ENCODE measurements at places on chromosomes 13 and 19.

DNA sequence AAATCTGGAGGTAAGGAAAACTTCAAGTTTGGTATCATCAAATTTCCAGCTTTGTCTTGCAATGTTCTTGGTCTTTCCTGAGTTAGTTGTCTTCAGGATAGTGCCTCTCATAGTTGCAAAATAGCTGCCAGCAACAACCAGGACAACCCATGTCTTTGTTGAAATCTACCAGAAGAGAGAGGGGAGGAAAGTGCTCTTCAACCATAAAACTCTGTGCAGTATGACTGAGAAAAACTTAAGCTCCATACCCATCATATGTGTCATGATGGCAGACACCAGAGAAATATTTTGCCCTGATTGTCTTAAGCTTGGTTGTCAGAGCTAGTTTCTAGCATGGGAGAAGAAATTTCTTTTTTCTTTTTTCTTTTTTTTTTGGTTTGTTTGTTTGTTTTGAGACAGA is 103.3 kb downstream of the SPRY2 start:
- H3K36me3 ChIP-seq = no peaks in the 10 kb centered on the region
- H3K4me3 ChIP-seq = no peak overlapping the region
- H3K27ac ChIP-seq = no peak overlapping the region

DNA sequence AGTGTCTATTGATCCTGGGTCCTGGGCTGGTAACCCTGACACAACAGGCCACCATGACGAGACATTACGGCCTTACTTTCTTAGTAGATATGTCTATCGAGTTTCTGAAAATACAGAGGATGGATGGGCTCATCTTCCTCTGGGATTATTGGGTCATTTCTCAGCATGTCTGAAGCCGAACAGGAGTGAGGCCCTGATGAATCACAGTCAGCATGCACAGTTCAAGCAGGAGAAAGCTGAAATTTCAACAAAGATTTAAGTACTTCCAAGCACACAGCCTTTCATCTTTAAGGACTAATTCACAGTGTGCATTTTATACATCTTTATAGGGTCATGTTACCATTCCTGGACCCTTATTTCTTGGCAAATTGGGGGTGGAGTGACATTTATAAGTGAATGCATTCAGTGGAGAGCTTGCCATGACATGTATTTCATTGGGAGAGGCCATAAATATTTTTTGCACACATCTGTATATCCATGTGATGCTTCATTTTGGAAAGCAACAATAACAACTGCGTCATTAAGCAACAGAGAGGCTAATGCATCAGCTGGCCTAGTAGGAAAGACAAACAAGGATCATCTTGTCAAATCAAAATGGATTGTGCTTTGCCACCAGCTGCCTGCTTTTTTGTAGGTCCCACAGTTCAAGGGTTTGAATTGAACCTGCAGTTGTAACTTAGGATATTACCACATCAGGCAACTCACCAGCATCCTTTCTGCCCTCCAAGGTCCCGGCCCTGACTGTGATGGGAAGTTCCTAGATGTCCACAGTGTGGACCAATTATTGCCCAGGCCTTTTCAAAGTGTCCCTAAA is 143.5 kb downstream of the DNAJC15 start:
- no peaks in the 10 kb centered on the region for H3K36me3 ChIP-seq
- no peak overlapping the region for H3K4me3 ChIP-seq
- H3K27me3 ChIP-seq = no peaks in the 10 kb centered on the region
- no peak overlapping the region for H3K27ac ChIP-seq
- no peak for DNase-seq
- peaks cover 13% of the 10 kb centered on the region for H3K4me1 ChIP-seq

DNA sequence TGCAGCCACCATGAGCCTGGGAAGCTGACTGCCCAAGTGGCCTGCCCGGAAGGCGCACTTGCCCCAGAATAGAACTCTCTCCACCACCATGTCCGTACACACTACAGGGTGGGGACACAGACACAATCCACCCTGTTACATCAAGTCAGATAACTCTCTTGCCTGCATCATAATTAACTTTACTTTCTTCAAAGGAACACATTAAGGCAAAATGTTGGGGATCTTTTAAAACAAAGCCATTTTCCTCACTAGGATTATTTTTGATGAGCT is 23.3 kb upstream of the VSTM2B start:
- no peaks in the 10 kb centered on the region for H3K36me3 ChIP-seq
- H3K4me1 ChIP-seq = peaks cover 11% of the 10 kb centered on the region
- no peak overlapping the region for H3K27ac ChIP-seq
- no peaks in the 10 kb centered on the region for H3K27me3 ChIP-seq
- no peak for DNase-seq

GRCh38 chr13:19685034-19685433 is 51.6 kb downstream of the MPHOSPH8 start:
- no peak overlapping the region for H3K4me3 ChIP-seq
- DNase-seq = no peak
- H3K27ac ChIP-seq = no peak overlapping the region
- no peaks in the 10 kb centered on the region for H3K36me3 ChIP-seq

- no peaks in the 10 kb centered on the region for H3K36me3 ChIP-seq
- no peaks in the 10 kb centered on the region for H3K4me1 ChIP-seq
- peaks cover 15% of the 10 kb centered on the region for H3K27me3 ChIP-seq
Measured at GRCh38 chr19:44644402-44645016, 799 bp downstream of the PVR start.

DNA sequence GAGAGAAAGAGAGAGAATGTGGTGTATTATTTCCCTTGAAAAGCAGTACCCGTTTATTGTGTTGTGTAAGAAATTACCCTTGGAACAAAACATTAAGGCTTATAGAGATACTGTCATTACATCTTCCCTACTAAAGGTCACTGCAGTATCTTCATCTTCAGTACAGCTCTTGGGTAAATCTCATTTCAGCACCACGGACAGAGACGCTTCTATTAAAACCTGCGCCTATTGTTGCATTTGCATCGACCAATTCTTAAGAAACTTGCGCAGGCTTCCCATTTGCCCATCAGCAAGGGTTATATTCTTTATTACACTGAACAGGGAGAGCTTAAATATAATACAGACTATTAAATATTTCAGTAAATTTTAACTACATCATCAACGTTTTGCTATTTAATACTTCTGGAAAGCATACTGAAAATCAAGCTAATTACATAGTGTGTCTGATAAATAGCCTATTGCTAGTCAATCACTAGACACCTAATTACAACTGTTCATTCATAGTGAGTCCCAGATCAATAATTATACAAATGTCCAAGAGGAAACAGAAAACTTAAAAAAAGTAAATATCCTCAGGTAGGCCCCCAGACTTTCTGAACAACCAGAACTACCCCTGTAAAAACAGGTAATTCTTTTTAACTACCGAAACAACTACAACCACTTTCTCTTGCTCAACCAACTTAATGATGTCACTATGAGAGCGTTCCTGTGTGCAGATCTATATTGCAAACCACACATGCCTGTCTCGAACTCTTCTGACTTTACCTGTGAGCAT is 350.6 kb downstream of the LIG4 start:
- DNase-seq = peak; percentile 90
- peaks cover 46% of the 10 kb centered on the region for H3K27me3 ChIP-seq
- H3K4me1 ChIP-seq = no peaks in the 10 kb centered on the region

DNA sequence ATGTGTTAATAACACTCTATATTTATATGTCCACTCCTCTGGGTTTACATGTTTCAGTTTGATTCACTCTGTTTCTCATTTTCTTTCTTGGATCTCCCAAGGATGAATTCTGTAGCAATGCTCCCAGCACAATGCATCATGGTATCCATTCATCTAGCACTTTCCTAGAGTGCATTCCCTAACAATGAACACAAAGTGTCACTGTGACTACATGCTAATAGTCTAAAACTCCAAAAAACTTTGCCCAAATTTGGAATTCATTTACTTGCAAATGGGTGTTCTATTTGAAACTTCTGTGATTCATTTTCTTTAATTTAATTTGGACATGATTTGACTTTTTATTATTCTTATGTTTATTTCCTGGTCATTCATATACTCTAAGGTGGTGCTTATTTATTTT is 286.3 kb downstream of the POU4F1 start:
- DNase-seq = peak; percentile 58
- H3K4me3 ChIP-seq = no peak overlapping the region

DNA sequence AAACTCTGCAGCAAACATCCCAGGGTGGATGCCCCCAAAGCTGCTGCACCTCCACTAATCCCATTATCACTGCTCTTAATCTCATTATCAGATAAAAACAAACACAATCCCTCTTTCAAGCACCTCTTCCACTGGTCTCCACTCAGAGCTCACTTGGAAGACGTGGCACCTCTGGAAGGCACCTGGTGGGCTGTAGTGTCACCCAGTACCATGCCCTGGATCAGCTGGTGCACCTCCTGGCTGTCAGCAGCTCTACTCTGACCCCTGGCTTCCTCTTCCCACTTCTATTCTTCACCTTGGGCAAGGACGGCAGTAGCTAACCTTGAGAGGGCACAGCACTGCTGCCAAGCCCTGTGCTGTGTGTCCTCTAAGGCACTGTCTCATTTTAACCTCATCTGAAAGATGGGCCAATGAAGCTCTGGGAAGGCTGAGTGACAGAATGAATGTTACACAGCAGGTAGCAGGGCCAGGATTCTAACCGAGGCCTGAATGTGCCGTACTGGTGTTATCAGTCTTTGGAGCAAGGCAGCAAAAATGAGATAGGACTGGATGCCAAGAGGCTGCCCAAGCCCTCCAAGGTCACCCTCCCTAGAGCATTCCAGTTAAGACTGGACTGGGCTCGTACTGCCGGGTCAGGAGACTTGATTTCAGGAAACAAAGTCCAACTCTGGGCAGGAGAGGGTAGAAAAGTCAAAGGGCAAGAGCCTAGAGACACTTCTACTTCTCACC is 7.4 kb downstream of the BRD4 start:
- peaks cover 13% of the 10 kb centered on the region for H3K4me1 ChIP-seq
- no peak overlapping the region for H3K27ac ChIP-seq
- peak; percentile 40 for DNase-seq
- H3K4me3 ChIP-seq = no peak overlapping the region
- no peaks in the 10 kb centered on the region for H3K36me3 ChIP-seq

- no peaks in the 10 kb centered on the region for H3K36me3 ChIP-seq
- peak overlapping the region; percentile 70 for H3K4me3 ChIP-seq
- DNase-seq = peak; percentile 32
- H3K4me1 ChIP-seq = peaks cover 12% of the 10 kb centered on the region
Measured at GRCh38 chr19:42402376-42403116, 12.4 kb upstream of the CNFN start.

- DNase-seq = no peak
- no peak within 1 kb of the TSS for H3K27ac ChIP-seq
- no peaks in the 10 kb centered on the region for H3K36me3 ChIP-seq
- H3K27me3 ChIP-seq = peaks cover 36% of the 10 kb centered on the region
- H3K4me3 ChIP-seq = peak within 1 kb of the TSS; percentile 43
Measured at GRCh38 chr19:45322744-45323281, at the start of gene CKM. Gene CKM, minus strand, starts transcription at chr19:45322875. Its CDS starts 3,162 bp downstream, at chr19:45319713.

GRCh38 chr19:54464630-54465425 is 1.2 kb upstream of the LENG9 start:
- H3K4me3 ChIP-seq = peak overlapping the region; percentile 56
- H3K36me3 ChIP-seq = no peaks in the 10 kb centered on the region
- DNase-seq = peak; percentile 97
- H3K4me1 ChIP-seq = no peaks in the 10 kb centered on the region

GRCh38 chr13:72643311-72643989 is 84.0 kb downstream of the MZT1 start:
- no peak overlapping the region for H3K27ac ChIP-seq
- no peak overlapping the region for H3K4me3 ChIP-seq
- H3K4me1 ChIP-seq = peaks cover 10% of the 10 kb centered on the region
- H3K27me3 ChIP-seq = no peaks in the 10 kb centered on the region
- H3K36me3 ChIP-seq = no peaks in the 10 kb centered on the region
- peak; percentile 35 for DNase-seq

GRCh38 chr13:64417581-64417980 is 2812.6 kb downstream of the PCDH9 start:
- H3K27ac ChIP-seq = no peak overlapping the region
- H3K36me3 ChIP-seq = no peaks in the 10 kb centered on the region
- no peaks in the 10 kb centered on the region for H3K27me3 ChIP-seq
- no peak for DNase-seq

GRCh38 chr19:48962849-48963165 is 2.3 kb upstream of the FTL start:
- H3K4me3 ChIP-seq = no peak overlapping the region
- H3K4me1 ChIP-seq = peaks cover 25% of the 10 kb centered on the region
- peak overlapping the region; percentile 85 for H3K27ac ChIP-seq
- DNase-seq = no peak

DNA sequence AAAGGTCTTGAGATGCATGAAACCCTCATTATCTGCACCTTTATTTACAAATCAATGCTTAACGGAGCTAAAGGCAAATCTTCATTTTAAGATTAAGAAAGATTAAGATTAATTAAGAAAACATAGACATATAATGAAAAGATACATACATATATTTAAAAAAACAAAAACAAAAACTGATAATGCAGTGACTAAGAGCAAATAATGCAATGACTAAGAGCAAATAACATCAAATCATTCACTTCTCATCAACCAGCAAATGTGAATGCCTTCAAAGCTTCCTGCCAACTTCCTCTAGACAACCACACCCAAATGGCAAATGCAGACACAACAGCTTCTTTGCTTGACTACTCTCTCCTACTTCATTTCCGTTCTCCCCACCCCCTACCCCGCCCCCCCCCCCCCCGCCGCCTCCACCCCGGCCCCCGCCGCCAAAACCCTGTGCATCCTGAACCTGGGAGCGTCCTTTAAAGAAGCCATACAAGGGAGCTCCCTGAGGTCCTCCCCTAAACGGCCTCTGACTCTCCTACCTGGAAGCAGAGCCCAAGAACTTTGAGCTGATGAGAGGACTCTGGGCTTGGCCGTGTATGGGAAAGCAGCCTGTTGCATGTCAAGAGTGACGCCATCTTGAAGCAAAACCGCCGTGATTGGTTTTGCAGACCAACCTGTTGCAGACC is 24.5 kb downstream of the TEX101 start:
- H3K4me1 ChIP-seq = no peaks in the 10 kb centered on the region
- no peaks in the 10 kb centered on the region for H3K27me3 ChIP-seq
- no peak overlapping the region for H3K27ac ChIP-seq
- H3K4me3 ChIP-seq = no peak overlapping the region

DNA sequence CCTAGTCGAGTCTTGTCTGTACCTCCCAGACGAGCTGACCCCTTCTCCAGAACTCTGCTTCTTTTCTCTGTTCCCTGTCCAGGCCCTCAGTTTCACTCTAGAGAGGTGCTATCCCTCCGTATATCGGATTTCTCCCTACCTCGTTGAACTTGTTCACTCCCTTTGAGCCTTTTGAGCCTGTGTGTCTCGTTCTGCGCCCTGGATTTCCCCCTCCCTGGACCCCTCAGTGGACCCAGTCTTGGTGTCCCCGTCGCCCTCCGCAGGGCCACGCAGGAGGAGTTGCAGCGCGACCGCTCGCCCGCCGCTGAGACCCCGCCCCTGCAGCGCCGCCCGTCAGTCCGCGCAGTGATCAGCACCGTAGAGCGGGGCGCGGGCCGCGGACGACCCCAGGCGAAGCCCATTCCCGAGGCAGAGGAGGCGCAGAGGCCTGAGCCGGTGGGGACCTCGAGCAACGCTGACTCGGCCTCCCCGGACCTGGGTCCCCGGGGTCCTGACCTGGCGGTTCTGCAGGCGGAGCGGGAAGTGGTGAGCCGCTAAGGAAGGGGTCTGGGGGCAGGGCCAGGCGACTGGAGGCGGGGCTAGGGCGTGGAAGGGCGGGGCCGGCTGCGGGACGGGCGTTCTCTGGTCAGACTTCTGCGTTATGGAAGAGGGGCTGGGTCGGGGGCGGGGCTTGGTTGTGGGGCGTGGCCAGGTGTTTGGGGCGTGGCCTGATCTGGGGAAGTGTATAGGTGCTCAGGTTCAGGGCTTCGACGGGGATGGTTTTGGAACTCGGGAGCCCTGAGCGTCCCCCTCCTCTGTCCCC is 5.5 kb downstream of the EPS8L1 start:
- peak; percentile 85 for DNase-seq
- peak overlapping the region; percentile 50 for H3K4me3 ChIP-seq
- H3K27ac ChIP-seq = no peak overlapping the region
- H3K4me1 ChIP-seq = peaks cover 6% of the 10 kb centered on the region
- H3K27me3 ChIP-seq = peaks cover 93% of the 10 kb centered on the region

Measured in neural progenitor cell (in vitro differentiated cells).